SK-N-SH treated with all-trans-retinoic acid at 6 μM for 48 hours (cell line): ENCODE measurements at places on chromosomes 13 and 19.

- no peak for ATAC-seq
Measured at GRCh38 chr13:99961636-99962035, 9.9 kb downstream of the ZIC5 start.

GRCh38 chr13:65868884-65869283 is 1361.3 kb downstream of the PCDH9 start:
- ATAC-seq, result no peak

GRCh38 chr13:39034085-39034484 is 3.8 kb downstream of the PROSER1 start:
- ATAC-seq, result no peak

DNA sequence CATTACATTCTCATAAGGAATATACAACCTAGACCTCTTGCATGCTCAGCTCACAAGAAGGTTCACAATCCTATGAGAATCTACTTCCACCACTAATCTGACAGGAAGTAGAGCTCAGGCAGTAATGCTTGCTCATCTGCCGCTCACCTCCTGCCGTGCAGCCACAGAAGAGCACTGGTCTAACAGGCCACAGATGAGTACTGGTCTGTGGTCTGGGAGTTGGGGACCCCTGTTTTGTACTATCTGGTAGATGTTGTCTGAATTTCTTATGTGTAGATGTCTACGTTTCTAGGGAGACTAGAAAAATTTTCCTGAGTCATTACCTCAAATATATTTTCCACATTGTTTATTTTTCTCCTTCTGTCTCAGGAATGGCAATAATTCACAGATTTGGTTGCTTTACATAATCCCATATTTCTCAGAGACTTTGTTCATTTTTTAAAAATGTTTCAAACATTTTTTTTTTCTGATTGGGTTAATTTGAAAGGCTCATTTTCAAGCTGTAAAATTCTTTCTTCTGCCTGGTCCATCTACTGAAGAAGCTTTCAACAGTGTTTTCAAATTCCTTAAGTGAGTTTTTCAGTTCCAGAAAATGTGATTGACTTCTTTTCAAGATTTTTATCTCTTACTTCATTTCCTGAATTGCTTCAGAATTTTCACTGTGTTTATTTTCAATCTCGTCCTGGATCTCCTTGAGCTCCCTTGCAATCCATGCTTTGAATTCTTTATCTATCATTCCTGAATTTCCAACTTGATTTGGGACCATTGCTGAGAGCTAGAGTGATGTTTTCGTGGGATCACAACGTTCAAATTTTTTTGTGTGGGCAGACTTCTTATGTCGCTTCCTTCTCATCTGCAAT is 1322.2 kb downstream of the PCDH9 start:
- no peak for ATAC-seq

DNA sequence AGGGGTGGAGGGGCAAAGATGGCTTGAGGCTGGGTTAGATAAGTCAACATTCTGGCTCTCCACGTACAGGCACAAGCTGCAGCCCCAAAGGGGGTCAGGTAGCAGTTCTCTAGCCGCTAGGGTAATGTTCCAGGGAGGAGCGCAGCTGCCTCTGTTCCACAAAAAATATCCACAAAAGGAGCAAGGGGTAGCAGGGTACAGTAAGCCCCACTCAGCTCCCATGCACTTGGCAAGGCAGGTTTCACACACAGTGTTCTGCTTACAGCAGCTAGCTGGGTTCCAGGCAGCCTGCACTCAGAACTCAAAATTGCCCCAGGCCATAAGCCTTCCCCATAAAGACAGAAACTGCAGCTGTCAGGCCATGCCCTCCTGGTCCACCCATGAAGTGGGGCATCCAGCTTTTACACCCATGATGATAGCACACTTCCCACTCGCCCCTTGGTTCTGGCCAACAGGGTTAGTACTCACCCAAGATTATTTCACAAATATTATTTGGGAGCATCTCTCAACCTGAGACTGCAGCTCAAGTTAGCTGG is 130.0 kb downstream of the CYSLTR2 start:
- no peak for ATAC-seq

DNA sequence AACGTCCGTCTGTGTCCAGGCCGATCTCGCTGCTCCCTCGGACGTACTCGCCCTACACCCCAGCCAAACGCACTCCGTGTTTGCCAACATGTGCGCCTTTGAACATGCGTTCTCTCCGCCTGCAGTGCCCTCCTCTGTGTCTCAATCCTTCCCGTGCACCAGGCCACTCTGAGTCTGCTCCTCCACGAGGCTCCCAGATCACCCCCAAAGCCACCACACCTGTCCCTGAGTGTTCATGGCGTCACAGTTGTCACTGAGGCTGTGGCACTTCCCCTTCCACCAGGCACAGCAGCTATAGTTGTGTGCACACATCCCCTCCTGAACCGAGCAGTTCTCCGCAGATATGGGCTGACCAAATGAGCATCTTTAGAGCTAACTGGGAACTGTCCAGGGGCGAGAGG is 35.6 kb downstream of the RASA3 start:
- ATAC-seq, result no peak

GRCh38 chr13:59360108-59360507 is 803.6 kb downstream of the DIAPH3 start:
- peak; percentile 32; the same call in 1 of the 3 replicates for ATAC-seq

DNA sequence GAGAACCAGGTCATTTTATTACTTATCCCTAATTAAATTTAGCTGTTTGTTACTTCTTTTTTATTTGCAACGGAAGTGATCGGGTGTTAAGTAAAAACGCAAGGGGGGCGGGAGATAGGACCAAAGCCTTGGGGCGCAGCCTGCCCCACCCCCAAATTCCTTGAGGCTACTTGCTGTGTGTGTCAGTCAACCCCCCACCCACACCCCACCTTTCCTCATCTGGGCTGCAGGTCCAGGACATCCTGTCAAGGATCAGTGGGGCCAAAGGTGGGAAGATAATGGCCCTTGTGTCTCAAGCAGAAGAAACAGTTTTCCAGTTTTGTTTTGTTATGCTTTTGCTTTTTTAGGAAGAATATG is 1.2 kb upstream of the FOXO1 start:
- no peak for ATAC-seq

DNA sequence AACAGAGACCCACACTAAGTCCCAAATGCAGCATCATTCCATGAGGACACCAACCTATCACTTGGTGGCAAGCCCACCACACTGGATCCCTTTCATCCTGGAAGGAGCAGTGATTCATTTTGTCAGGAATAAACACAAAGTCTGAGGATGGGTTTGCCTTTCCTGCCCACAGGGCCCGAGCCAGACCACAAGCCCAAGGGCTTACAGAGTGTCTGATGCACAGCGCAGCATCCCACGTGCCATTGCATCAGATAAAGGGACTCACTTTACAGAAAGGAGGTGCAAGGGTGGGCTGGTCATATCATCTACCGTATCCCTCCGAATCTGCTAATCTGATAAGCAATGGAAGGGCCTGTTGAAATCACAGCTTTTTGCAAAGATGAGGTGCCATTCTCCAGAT is 12.2 kb upstream of the KCTD15 start:
- ATAC-seq, result no peak

DNA sequence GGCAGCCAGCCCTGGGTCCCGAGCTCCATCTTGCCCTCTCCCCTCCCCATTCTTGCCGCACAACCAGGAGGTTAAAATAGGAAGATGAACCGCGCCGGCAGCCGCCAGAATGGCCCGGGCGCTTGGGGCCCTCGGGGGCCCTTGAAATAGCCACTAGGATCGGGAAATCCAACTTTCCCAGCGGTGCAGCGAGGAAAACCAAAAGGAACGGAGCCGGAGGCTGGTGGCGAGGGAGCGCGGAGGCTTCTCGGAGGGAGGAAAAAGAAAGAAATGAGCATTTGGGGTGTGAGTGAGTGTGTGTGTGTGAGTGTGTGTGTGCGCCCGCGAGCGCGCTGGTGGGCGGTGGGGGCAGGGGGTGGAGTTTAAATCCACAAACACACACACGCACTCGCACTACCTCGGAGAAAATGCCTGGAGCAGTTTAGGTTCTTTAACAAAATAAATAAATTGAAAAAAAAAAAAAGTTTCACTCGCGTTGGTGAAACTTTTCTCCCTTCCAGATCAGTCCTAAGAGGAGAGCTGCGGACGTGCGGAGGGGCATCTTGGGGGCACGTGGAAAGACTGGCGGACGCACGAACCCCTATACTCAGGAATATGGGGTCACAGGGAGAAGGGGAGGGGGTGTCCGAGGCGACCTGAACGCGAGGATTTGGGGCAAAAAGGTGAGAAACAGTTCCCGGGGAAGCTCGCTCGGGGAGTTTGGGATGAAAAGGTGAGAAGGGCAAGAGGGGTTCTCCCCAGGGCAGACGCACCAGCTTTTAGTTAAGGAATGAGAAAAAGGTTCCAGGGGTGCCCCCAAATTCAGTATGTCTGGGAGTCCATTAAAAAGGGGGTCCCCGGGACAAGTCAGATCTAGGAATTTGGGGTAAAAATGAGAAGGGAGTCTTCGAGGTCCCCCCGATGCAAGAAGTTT is 1.3 kb downstream of the RFX2 start:
- peak; percentile 17 for ATAC-seq

GRCh38 chr19:10363789-10364281 is 16.5 kb downstream of the TYK2 start:
- no peak for ATAC-seq

GRCh38 chr13:26034018-26034417 is 17.8 kb downstream of the SHISA2 start:
- no peak for ATAC-seq

DNA sequence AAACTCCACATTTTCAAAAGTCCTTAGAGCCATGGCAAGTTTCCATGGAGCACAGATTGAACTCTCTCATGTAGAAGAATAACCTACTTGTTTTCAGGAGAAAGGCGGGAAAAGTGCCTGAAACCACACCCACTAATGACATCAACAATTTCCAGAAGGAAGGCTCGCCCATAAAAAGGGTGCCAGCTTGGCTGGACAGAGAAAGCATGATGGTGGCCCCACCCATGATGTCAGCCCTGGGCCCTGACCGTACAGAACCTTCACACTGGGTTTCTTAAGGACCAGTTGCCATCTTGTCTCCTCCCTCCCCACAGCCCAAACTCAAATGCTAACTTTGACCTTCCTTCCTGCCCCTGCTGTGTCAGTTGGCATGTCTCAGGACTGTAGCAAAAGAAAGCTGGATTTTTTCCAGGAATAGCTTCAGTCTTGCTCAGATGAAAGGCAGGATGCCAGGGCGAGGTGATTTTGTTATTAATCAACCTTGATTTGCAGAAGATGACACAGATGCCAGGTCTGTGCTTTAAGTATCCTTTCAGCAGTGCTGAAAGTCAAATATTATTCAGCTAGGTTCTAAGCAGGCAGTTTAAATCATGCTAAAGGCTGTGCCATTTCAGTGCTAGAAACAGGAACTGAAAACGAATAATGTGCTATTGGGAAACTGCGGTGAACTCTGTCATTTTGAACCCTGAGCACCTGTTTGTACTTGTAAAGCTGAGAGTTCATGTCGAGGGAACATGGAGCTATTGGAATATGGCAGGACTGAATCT is 89.5 kb upstream of the RFC3 start:
- ATAC-seq, result no peak

GRCh38 chr13:35743165-35743564 is 266.7 kb upstream of the MAB21L1 start:
- ATAC-seq, result no peak

DNA sequence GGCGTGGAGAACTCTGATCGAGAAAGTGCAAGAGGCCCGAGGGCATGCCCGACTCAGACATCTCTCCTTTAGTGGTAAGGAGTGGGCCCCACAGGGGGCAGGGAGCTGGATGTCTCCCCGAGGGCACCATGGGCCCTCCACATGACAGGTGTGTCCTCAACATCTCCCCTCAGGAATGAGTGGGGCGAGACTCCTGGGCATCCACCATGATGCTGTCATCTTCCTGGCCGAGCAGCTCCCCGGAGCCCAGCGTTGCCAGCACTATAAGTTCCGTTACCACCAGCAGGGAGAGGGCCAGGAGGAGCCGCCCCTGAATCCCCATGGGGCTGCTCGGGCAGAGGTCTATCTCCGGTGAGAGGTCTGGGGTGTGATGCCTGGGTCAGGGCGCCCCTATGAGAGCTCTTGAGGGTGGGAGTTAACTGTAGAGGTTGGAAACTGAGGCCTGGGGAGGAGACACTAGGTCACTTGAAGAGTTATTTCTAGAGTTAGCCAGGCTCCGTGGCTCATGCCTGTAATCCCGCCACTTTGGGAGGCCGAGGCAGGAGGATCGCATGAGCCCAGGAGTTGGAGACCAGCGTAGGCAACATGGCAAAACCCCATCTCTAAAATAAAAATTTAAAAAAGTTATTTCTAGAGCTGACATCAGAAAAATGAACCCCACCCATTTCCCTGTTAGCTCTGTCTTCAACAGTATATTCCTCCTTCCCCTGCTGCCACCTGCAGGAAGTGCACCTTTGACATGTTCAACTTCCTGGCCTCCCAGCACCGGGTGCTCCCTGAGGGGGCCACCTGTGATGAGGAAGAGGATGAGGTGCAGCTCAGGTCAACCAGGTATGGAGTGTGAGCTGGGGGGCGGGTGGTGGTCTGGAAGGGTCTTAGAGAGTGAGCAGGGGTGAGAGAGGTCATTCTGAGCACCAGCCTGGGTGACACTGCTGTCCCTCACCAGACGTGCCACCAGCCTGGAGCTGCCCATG is 5.1 kb downstream of the IGFLR1 start:
- no peak for ATAC-seq

GRCh38 chr13:111210544-111211469 is 95.7 kb downstream of the ARHGEF7 start:
- peak; percentile 97 for ATAC-seq

DNA sequence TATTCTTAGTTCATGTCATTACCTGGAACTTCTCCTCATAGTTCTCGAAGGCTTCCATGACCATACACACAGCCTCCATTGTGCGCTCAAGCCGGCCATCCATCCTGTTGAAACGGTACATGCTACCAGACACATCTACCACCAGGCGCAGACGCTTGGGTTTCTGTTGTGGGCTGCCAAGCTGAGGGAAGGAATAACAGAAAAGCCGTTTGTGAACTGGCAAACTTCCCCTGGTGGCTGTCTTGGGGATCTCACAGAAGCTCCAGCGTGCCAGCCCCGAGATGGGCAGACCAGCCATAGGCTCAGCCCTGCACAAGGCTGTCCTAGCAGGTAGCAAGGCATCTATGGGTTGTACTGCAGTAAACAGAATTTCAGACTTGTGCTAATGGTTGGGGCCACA is 130.1 kb downstream of the RGCC start:
- no peak; the same call in 2 of the 3 replicates for ATAC-seq

DNA sequence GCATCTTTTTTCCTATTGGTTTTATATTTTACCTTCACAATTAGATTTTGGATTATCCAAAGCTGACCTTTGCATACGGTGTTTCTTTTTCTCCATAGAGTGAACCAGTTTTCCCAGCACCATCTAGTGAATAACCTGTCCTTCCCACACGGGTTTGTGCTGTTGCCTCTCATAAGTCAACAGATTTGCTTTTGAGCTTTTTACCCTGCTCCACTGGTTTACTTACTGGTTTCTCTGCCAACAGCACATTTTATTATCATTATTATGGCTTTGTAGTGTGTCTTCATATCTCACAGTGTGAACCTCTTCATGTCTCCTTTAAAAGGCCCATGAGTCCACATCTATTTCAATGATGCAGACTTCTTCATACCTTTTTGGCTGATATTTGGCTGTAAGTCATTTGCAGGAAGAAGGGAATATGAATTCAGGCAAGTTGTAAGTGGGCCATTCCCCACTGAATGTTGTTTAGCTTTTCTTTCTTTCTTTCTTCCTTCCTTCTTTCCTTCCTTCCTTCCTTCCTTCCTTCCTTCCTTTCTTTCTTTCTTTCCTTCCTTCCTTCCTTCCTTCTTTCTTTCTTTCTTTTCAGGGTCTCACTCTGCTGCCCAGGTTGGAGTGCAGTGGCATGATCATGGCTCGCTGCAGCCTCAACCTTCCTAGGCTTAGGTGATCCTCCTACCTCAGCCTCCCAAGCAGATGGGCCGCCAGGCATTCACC is 86.8 kb downstream of the TM9SF2 start:
- ATAC-seq, result no peak

GRCh38 chr19:29851769-29852521 is 40.2 kb downstream of the CCNE1 start:
- ATAC-seq, result no peak

- ATAC-seq, result peak; percentile 34; the same call in 2 of the 3 replicates
Measured at GRCh38 chr13:95480791-95481780, 71.4 kb upstream of the CLDN10 start.
